Thoracic aorta (tissue), 2 donors: ENCODE measurements at places on chromosomes 7 and 10. TPM values are rescaled to one million over a fixed set of nuclear protein-coding genes. Genes with fewer than 3 reads are reported as not detected.

DNA sequence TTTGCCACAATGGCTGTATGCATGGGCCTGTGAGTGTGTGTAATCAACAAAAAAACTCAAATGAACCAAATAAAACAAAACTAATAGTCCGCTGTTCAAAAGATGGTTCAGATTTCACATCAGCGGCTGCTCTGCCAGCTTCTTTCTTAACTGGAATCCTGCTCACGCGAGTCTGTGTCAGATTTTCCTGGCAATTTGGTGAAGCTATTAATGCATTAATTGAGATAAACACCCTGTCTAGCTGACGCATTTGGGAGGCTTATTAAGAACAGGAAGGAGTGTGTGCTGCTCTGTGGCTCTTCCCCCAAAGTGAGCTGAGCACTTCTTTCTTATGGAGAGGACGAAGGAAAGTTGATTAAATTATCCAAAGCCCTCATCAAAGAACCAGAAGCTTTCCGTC, 336.6 kb upstream of the MKI67 start:
- no peak for DNase-seq

DNA sequence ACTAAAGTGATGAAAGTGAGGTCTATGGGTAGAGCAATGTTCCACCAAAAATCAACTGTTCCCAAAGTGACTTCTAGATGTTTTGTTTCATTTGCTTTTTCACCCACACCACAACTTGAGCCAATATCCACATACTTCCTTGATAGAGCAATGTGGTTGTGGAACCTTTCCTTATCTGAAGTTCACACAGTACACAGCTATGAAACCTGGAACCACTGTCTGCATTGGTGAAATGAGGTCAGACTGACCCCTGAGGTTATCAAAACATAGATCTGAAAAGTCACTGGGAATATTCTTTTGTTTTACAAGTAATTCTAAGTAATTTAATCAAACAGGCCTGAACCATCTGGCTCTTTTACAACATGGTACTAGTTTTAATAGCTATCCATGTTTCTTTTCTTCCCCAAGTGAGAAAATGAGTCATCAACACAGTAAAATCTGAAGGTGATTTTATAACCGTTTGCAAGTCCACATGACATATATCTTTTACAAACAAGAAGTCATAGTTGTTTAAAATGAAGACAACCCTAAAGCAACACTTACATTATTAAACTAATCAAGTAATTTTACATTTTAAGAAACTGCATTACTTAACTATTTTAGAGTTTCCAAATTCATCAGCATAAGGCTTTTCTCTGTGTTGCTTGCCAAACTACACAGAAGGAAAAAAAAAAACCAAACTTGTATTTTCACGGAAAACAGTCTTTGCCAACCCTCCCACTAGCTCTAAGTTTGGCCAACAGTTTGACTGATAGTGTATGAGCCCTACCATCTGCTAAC, 80.3 kb downstream of the LRRC17 start:
- DNase-seq = no peak

- no peak for DNase-seq
These were observed 250.4 kb downstream of the DNAJB6 start for GRCh38 chr7:157587051-157587804.

The DGKB gene
- not detected for total RNA-seq

DNA sequence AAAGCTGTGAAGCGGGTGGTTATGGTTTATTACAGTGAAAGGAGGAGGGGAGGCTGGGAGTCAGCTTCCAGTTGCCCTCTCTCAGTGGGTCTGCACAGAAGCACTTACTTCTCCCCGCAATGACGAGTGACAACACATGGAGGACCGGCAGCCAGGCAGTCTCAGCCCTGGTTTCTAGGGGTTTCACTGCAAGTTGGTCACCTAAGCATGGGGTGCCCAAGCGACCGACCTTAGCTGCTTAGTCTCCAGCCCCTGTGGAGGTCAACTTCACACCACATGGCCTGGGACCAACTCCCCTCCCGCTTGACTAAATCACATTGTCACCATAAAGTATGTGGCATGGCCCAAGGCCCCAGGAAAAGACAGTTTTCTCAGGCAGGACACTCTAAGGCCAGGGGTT, 99.9 kb upstream of the ZNF32 start:
- no peak for DNase-seq
